Activated T-helper 17 cell treated with anti-CD3 and anti-CD28 coated beads, Interleukin-2, amount 50 U/mL, for 72 hours (primary cell): ENCODE measurements at places on chromosomes 3 and 15. TPM values are rescaled to one million over a fixed set of nuclear protein-coding genes. Genes with fewer than 3 reads are reported as not detected.

Gene CHL1
- total RNA-seq, result not detected

Gene LSAMP
- not detected for total RNA-seq

Gene KLHL18
- total RNA-seq, result 54.8 TPM

Gene EIF4E3
- total RNA-seq, result 27.4 TPM

Gene SLC12A1
- total RNA-seq, result not detected

Gene BCHE
- total RNA-seq, result not detected

Gene COL6A5
- not detected for total RNA-seq

Gene GP9
- not detected for total RNA-seq

Gene PDCD7
- 22.0 TPM for total RNA-seq

Gene PIERCE2
- total RNA-seq, result not detected

- ATAC-seq, result no peak
Measured at GRCh38 chr3:56012721-56013120, 455.5 kb downstream of the ERC2 start.

GRCh38 chr3:138371070-138371965 is 22.9 kb downstream of the MRAS start:
- ATAC-seq, result peak; percentile 87

GRCh38 chr3:183587336-183587735 is 31.8 kb upstream of the KLHL6 start:
- ATAC-seq, result peak; percentile 60

DNA sequence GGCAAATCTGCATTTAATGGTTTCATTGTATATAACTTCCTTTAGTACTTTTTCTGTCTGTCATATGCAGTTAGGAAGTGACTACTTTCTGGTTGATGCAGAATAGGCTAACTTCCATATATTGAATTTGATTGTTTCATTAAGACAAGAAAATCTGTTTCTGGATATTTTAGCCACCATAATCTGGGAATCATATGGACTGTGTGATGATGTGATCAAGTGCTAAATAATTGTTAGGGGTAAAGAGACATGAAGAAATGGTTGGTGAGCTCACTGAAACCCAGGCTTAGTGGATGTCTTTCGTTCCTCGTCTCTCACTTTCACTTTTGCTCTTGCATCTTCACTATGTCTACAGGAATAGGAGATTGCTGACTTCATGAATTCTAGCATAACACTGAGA is 3.5 kb upstream of the MNS1 start:
- peak; percentile 79 for ATAC-seq

- ATAC-seq, result no peak
Measured at GRCh38 chr15:99962006-99962561, 228.8 kb upstream of the LYSMD4 start.

GRCh38 chr15:101078669-101079323 is 159.6 kb downstream of the LRRK1 start:
- ATAC-seq, result no peak

GRCh38 chr3:19432669-19433068 is 284.4 kb downstream of the KCNH8 start:
- ATAC-seq, result no peak

DNA sequence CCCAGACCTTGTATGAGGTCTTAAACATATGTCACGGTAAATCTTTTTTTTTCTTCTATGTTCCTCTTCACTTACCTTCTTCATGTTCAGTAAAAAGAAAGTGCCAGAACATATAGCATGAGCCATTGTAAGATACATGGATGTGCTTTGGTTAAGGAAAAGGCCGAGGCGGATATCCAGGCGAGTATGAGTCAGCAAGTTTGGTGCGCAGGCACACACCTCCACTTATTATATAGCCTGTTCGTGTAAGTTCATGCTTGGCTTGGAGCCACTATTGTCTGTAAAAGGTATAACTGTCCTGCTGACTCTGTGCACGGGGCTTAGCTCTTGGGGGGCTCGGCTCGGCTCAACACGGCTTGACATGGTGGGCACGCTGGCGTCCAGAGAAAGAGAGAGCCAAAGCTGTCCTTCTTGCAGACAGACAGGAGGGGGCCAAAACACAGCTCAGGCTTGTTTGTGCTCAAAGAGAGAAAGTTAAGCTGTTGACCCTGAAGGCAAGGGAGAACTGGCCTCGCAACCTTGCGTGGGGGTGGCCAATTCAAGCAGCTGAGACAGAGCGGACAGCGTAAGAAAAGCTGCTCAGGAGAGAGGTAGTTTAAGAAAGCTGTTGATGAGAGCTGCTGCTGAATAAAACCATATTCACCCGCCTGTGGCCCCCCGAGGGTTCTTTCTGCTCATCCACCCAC is 251.2 kb downstream of the SLC9A9 start:
- ATAC-seq, result no peak

- ATAC-seq, result no peak
Measured at GRCh38 chr15:93056836-93057235, 32.2 kb downstream of the RGMA start.

GRCh38 chr3:189331002-189331418 is 159.2 kb downstream of the TPRG1 start:
- ATAC-seq, result peak; percentile 75

- no peak for ATAC-seq
Measured at GRCh38 chr3:78322780-78323179, 1282.9 kb downstream of the ROBO2 start.

- no peak for ATAC-seq
Measured at GRCh38 chr15:89122505-89123180, 34.4 kb downstream of the ABHD2 start.

DNA sequence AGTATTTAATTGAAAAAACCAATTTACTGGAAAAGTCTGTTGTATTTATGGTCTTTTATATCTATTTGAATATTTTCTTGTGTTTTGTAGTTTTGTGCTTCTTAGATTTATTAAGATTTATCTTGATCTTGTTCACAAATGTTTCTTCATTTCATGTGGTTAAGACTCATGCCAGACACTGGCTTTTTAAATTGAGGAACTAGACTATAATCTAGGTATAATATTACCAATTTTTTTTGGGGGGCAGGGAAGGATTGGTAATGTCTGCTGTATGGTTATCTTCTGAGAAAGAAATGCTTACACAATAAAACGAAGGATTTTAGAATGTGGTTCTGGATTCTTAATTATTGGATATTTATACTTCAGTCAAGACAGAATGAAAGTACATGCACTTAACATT is 24.9 kb downstream of the AP4E1 start:
- no peak for ATAC-seq

GRCh38 chr15:47736143-47736786 is 19.0 kb downstream of the SEMA6D start:
- no peak for ATAC-seq

DNA sequence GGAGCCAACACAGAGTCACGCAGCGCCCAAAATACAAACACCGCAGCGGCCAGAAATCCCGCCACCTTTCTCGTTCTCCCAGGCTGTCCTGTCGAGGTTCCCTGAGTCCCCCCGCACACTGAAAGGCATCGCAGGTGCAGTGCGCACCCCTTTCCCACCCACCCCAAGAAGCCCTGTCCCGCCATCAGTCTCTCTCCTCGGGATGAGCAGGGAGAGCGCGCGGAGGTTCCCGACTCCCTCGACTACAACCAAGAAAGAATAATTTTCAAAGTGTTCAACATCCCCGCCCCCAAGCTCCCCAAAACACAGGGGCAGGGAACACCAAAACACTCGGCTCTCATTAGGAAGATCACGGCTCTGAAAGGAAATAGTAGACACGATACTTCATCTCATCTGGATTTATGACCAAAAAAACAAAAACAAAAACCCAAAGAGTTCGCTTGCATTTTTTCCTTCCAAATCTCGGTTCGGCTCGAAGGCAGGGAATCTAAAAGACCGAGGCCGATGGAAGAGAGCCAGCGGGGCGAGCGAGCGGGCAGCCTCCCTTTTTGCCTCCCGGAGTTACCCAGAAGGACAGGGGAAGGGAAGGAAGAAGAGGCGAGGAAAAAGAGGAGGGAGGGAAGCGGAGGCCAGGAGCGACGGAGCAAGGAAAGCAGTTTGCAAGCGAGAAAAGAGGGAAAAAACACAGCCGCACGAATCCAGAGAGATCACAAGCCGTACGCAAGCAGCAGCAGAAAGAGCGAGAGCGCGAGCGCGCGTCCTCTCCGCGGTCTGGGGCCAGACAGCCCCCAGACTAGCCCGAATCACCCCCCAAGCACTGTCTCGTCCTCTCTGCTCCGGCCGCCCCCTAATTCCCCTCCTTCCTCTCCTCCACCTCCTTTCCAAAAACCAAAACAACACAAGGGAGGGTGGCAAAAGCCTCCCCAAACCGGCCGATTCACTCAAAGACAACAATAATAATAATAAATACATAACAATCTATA is 808 bp downstream of the BCL6 start:
- ATAC-seq, result peak; percentile 11

GRCh38 chr3:136632625-136633081 is 119.5 kb downstream of the STAG1 start:
- no peak for ATAC-seq

DNA sequence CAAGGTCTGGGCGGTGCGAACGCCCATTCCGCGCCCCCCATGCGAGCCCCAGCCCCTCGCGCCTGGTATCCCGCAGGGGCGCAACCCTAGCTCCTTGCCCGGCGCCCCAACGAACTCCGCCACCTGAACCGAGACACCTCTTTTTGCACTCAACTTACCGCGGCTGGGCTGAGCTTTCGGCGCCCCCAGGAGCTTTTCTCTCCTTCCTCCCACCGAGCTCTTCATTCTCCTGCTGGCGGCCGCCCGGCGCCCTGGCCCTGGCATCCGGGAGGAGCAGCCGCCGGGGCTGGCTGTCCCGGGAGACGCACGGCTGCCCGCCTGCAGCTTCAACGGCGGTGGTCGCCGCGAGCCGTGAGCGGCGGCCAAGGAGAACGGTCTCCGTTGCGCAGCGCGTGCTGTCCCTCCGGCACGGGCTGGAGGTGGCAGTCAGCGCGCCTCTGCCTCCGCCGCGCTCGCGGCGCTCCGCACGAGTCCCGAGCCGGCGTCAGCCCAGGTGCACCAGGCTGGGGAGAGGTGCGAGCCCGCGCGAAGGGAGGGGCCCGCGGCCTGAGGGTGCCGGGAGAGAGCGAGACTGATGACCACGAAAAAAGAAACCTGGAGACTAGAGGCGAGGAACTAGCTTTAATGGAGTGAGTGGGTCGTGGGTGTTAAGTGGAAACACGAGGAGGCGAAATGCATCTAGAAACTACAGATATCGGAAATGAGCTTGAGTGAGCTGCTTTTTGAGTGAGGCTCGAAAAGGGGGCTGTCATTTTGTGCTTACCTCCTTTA is 621.5 kb upstream of the ZNF385D start:
- ATAC-seq, result no peak

- no peak for ATAC-seq
Measured at GRCh38 chr15:92901995-92902394, 1.9 kb downstream of the CHD2 start.

DNA sequence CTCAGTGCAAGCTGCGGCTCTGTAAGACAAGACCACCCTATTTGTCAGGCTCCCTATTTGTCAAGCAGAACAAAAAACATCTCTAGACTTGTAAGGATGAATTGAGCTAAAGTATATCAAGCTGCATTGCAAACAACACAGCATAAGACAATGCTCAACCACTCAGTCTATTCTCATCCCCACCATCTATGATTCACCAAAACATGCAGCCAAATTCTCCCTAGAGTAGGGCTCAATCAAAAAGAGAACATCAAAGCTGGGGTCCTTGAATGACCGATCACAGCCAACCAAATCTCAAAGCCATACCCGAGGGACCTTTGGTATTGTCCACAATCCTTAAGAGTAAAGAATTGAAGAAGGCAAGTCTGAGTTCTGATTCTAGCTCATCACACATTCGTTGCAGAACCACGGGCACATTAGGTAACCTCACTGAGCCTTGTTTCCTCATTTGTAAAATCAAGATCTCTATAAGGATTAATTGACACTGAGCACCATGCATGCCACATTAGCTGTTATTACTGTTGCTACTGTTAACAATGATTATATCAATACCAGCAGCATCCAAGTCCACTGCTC is 31.2 kb downstream of the RFTN1 start:
- ATAC-seq, result peak; percentile 56

GRCh38 chr3:139388821-139389551 is 461 bp downstream of the COPB2 start:
- ATAC-seq, result peak; percentile 27

GRCh38 chr3:118761291-118761606 is 273.4 kb downstream of the IGSF11 start:
- ATAC-seq, result no peak

DNA sequence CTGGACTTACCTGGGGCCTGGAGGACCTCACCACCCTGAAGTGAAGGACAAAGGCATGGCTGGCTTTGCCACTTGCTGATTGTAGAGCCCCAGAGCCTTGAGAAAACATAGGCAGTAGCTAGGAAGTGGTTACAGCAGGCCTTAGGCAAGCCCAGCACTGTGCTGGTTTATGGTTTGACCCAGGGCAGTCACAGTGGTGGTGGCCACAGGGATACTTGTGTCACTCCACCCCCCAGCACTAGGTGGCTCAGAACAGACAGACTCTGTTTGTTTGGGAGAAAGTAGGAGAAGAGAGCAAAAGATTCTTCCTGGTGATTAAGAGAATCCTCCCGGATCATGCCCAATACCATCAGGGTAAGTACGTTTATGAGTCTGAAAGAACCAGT is 13.2 kb upstream of the COL8A1 start:
- no peak for ATAC-seq

GRCh38 chr3:44252332-44252959 is 10.8 kb downstream of the TOPAZ1 start:
- ATAC-seq, result no peak

DNA sequence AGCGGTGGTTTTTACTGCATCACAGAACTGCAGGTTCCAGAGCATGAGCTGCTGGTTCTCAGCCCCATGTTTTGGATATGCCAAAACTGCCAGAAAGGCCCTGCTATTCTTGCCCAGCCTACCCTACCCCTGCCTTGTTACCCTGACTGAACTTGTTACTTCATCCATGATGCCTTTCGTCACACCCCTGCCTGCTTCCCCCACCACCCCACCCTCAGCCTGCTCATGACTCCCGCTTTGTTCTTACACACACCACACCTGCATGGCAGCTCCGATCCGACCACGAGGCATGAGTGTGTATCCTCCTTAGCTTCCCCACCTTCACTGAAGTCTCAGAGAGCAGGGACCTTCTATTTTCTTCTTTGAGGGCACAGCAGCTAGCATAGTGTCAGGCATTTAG is 5.1 kb upstream of the TM4SF1 start:
- no peak for ATAC-seq

DNA sequence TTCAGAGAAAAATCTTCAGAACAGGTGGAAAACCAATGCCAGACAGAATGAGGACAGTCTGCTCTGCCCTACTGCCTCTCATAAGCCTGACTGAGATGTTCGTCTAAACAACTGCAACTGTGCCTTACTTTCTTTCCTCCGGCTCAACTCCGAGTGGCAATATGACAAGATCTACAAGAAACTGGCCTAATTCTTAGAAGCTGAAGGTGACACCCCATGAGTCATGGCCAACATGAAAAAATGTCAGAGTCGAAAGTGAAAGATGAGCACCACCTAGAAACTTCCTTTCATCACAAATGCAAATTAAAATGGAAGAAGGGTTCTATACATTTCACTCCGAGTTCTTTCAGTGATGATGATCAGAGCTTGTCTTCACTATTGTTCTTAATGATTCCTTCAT is 12.9 kb downstream of the PCYT1A start:
- peak; percentile 86 for ATAC-seq

GRCh38 chr3:14803101-14803980 is 15.4 kb upstream of the FGD5 start:
- peak; percentile 63 for ATAC-seq

DNA sequence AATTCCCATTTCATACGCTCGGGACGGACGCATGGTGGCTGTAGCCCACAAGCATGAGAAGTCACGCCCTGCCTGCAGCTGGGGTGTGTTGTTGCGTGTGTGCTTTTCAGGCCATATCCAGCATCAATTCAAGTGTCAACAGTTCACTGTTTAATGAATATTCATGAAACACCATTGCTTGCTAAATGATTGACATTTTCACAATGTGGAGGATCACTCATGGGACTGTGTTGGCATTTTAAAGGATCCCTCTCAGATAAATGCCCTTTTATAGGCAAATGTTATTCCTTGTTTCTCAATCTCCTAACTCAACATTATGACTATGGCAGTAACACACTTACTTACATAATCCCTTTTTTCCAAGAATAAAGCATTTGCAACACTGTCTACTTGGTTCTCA is 511.3 kb downstream of the GABRG3 start:
- ATAC-seq, result no peak
